ENCODE measurements at places on chromosomes 5 and 9.

- DNase-seq = no peak
Observed at GRCh38 chr5:141913560-141914198, 10.0 kb upstream of the DELE1 start.

- peak; percentile 38 for DNase-seq
Observed at GRCh38 chr9:97740848-97741821, 44.0 kb upstream of the XPA start.

DNA sequence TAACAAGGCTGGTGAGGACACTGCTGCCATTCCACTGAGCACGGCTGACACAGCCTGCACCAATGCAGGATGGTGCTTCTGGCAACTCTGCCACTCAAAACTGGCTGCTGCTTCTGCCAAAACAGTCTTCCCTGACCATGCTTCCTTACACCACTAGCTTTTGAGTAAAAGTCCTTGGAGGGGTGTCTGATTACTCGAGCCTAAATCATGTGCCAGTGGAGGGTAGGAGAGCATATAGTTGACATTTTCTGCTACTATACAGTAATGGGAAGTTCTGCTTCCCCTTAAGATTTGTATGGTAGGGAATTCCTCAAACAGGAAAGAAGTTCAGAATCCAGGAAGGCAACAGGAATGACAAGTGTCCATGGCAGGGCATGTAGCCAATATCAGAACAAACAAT lies 12.2 kb upstream of the PJA2 start:
- DNase-seq = no peak

- peak; percentile 55 for DNase-seq
Observed at GRCh38 chr5:77851176-77852067, 75.3 kb upstream of the TBCA start.

DNA sequence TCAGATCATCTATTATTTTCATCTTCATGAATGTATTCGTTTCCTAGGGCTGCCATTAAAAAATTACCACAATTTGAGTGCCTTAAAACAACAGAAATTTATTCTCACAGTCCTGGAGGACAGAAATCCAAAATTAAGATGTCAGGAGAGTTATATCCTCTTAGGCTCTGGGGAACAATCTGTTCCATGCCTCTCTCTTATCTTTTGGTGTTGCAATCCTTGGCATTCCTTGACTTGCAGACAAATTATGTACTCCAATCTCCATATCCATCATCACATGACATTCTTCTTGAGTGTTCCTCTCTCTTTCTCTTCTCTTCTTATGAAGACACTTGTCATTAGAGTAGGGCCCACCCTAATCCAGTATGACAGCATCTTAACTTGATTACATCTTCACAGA lies 339.4 kb downstream of the EFNA5 start:
- no peak for DNase-seq

DNA sequence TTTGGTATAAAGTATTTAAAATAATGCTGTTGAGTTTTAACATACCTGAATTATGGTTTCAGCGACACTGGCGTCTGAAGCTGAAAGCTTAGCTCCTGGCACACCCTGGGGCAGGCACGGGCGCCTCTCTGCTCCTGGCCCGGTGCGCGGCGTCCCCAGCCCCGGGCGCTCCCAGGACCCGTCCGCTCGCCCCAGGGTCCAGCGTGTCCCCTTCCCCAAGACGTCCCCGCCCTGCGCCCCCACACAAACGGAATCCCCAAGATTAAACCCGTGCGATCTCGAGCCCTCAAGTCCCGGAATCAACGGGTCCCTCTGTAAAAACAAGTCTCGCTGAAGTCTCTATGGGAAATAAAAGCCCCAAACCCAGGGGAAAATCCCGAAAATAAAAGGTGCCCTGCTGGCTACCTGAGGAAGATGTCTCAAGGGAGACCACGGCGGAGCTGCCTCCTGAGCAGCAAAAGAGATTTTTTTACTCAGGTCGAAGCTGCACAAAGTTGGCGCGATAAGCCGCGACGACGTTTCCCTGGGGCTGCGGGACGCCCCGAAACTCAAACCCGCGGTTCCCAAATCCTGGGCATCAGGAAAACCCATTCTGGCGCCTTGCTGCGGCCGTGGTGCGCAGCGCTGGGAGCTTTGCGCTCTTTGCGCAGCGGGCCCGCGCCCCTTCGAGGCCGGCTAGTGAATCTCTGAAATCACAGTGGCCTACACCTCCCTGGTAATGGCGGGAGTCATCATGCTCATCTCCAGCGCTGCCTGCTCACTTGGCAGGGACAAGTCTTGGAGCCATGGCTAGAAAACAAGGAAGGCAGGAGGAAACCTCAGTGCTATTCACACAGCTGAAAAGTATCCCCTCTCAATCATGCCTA lies 6.3 kb upstream of the IFNA8 start:
- no peak for DNase-seq

DNA sequence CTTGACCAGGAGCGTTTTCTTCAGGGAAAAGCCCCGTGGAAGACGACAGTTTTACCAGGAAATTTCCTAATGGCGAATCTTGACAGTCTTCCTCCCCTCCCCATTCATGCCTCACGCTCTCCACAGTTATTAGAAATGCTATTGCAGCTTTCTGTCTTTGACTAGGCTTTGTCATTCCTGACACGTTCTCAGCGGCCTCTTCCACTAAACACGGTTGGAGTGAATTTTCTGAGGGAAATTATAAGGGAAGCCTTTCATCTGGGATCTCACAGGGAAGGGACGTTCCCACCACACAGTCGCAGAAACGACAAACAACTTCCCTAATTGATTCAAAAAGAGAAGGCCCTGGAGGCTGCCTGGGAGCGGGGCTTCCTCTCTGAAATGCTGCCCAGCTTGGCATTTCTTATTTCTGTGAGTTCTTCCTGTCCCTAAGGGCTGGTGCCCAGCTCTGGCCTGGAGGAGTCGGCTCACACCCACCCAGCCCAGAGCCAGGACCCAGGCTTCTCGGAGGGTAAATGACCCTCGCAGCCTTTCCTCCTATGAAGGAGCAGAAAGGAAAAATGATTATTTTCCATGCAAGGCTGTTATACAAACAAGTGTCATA lies 57.1 kb upstream of the PPP1R26 start:
- DNase-seq = no peak
